ENCODE measurements at places on chromosomes 1 and 21. TPM values are rescaled to one million over a fixed set of nuclear protein-coding genes. Genes with fewer than 3 reads are reported as not detected.

- no peaks in the 10 kb centered on the region for H3K27me3 ChIP-seq
- H3K27ac ChIP-seq: no peak overlapping the region
- no peaks in the 10 kb centered on the region for H3K36me3 ChIP-seq
- no peak overlapping the region for H3K4me3 ChIP-seq
- H3K4me1 ChIP-seq: no peaks in the 10 kb centered on the region
These were observed 32.6 kb downstream of the NMNAT2 start for GRCh38 chr1:183385340-183386144.

DNA sequence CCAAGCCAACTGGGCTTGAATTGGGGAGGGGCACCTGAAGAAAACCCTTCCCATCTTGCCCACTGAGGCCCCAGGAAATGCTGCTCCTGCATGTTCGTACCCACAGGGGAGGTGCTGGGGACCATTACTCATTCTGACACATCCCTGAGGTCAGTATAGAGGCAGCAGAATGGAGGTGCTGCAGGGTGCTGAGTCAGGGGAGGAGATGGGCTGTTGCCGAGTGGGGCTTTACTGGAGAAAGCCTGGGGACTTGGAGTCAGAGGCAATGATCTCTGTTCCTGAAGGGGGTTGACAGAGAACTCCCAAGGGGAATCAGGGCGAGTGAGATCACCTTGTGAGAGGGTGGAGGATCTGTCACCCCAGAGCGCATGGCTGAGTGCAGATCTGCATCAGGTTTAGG lies 40.2 kb upstream of the KCNA10 start:
- peaks cover 5% of the 10 kb centered on the region for H3K4me1 ChIP-seq
- no peaks in the 10 kb centered on the region for H3K36me3 ChIP-seq
- H3K27me3 ChIP-seq: no peaks in the 10 kb centered on the region
- H3K27ac ChIP-seq: no peak overlapping the region
- no peak overlapping the region for H3K4me3 ChIP-seq
- DNase-seq: no peak

DNA sequence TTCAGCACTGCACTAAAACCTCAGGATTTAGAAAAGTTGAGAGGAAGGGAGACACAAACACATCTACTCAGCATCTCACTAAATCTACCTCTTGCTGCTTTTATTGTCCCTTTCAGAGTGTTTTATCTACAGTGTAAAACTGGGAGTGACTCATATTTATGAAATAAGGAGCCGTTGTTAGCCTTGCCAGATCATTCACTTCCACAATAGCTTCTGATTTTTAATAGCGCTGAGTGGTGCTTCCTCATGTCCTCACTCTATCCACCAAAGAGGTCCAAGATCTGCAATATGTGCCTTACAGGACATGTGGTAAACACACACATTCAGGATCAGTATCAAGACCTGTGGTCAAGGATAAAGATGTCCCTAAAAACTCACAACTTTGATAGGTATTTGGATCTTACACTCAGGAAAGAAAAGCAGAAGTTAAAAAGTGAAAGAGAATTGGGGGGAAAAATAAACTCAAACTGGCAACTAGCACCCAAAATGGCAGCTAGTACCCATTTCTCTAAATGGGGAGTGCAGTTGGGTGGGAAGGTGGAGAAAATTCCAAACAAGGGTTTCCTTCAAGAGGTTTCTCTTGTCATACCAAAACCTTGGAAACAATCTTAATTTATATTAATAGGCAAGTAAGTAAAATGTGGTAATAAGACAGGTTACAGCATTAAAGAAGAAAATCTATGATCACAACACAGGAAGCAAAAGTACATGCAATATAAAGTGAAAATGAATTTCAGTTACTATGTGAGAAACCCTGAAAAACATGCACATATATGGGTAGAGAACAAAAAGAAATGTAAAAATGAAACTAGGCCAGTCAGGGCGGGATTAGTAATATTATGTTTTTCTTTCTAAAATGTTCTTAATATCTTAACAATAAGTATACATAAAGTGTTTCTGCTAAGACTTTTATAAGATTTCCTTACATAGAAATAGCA lies 15.9 kb downstream of the DUSP10 start:
- DNase-seq: no peak
- H3K4me3 ChIP-seq: no peak overlapping the region
- peaks cover 11% of the 10 kb centered on the region for H3K4me1 ChIP-seq

DNA sequence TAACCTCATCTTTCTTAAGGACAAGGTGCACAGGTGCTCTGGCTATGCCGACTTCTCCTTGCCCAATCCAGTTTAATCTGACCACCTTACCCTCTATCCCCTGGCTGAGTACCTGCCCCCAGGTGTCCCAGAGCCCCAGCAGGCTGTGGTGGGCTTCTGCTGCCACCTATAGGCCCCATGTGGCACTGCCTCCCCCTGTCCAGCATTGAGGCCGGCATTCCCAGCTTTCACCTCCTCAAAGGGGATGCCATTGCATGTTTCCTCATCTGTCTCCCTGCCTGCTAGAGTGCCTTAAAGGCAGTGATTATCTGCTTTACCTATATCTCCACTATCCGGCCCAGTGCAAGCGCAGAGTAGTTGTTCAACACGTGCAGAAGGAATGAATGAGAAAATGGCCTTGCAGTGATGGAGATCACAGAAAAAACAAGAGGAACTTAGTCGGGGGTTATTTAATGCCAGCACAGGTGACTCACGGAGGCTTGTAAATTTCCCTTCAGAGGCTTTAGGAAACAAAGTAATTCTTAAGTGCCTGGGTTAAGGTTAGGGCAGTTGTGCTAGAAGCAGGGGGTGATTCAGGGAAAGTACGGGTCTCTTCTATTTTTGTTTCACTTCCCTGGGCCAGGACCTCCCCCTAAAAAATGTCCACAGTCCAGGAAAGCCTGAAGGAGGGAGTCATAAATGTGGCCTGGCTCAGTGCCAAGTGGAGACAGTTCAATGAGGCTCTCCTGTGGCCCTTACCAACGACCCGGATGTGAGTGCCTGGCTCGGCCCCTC lies 131.8 kb upstream of the NGF start:
- peaks cover 27% of the 10 kb centered on the region for H3K4me1 ChIP-seq
- peak overlapping the region; percentile 53 for H3K27ac ChIP-seq
- no peak overlapping the region for H3K4me3 ChIP-seq
- peak; percentile 89 for DNase-seq
- no peaks in the 10 kb centered on the region for H3K27me3 ChIP-seq

GRCh38 chr1:43986712-43987111 lies 4.7 kb upstream of the CCDC24 start:
- H3K4me1 ChIP-seq: peaks cover 9% of the 10 kb centered on the region
- no peak overlapping the region for H3K27ac ChIP-seq
- H3K4me3 ChIP-seq: no peak overlapping the region
- no peak for DNase-seq

DNA sequence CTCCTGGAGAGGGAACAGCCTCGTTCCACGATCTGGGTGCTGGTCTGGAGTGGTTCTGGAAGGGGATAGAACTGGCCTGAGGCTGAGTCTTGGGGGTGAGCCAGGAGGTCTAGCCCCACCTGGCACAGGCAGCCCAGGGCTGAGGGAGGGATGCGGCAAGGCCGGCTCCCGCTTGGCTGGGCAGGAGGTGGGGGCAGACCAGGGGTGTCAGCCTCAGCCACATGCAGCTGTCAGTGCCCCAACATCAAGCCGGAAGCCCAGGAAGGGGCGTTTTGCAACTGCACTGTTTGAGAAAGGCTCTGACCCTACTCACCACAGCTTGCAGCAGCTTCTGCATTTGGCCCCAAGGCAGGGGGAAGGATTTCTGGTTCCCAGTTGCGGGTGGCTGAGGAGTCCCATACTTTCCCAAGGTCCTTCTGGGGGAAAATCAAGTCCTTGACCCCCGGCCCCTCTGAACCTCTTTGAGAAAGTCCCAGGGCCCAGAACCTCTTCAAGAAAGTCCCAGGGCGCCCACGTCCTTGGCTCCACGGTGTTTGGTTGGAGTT lies 2.0 kb downstream of the EFHD2 start:
- DNase-seq: peak; percentile 63
- H3K27ac ChIP-seq: peak overlapping the region; percentile 56
- H3K36me3 ChIP-seq: no peaks in the 10 kb centered on the region
- no peak overlapping the region for H3K4me3 ChIP-seq

DNA sequence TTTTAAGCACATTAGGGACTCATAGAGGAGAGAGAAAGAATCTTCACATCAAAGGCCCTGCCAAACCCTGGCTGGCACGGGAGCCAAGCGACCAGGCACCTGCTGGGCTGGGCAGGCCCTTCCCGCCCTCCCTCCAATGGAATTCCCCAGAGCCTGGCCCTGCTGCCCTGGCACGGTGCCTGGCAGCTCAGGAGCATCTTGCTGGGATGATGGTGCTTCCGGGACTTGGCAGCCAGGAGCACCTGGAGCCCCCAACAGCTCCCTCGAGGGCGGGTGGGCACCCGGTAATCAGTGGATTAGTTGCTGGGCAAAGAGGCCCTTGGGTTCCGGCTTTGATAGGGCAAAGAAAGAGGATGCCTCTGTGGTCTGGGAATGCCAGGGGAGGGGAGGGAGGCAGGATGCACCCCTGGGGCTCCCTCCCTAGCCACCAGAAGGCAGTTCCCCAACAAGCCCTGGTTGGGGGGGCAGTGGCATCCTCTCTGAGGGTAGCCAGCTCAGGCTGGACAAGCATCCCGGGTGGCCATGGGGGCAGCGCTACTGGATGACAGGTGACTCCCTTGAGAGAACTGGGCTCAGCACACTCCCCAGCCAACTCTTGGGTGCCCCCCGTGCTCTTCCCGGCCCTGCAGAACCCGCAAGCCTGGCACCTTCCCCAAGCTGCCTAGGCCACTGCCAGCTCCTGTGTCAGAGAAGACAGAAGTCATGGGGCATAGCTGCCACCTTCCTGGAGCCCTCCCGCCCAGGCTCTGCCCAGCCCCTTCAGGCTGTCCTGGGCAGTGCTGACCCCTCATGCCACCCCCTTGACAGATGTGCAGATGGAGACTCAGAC lies 26.4 kb downstream of the KRTAP10-1 start:
- peaks cover 13% of the 10 kb centered on the region for H3K4me1 ChIP-seq
- H3K4me3 ChIP-seq: no peak overlapping the region
- H3K27ac ChIP-seq: no peak overlapping the region
- no peaks in the 10 kb centered on the region for H3K36me3 ChIP-seq
- peak; percentile 59 for DNase-seq

DNA sequence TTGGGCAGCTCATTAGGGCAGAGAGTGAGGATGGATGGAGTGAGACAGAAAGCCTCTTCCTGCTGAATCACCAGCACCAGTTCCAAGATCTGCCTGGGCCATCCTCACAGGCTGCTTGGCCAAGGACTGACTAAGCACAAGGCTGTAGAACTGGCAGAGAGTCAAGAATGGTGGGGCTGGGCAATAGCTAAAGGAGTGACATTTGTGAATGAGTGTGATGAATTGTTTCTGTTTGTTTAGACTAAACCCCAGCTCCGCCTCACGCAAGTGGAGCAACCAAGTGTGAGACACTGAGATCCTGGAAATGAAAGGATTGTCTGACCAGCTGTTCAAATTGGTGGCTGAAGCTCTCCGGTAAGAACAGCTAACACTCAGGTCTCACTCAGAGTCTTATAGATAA lies 38.6 kb downstream of the BRINP2 start:
- H3K4me1 ChIP-seq: peaks cover 7% of the 10 kb centered on the region
- DNase-seq: peak; percentile 75
- no peaks in the 10 kb centered on the region for H3K36me3 ChIP-seq
- H3K27me3 ChIP-seq: no peaks in the 10 kb centered on the region
- no peak overlapping the region for H3K4me3 ChIP-seq
- no peak overlapping the region for H3K27ac ChIP-seq

- no peaks in the 10 kb centered on the region for H3K27me3 ChIP-seq
- no peak for DNase-seq
- no peak overlapping the region for H3K27ac ChIP-seq
- H3K36me3 ChIP-seq: no peaks in the 10 kb centered on the region
- H3K4me3 ChIP-seq: no peak overlapping the region
- peaks cover 6% of the 10 kb centered on the region for H3K4me1 ChIP-seq
These were observed 368.3 kb upstream of the ESRRG start for GRCh38 chr1:217091561-217091960.

The SLFNL1 gene
- total RNA-seq: 0.44 TPM

The ACKR1 gene
- total RNA-seq: 13.3 TPM
